Natural killer cell treated with Interleukin-12 subunit alpha and Interleukin-12 subunit beta and Interleukin-15 and Interleukin-18, amount 100 ng/mL, for 72 hours (primary cell): ENCODE measurements at places on chromosomes 7 and 10. TPM values are rescaled to one million over a fixed set of nuclear protein-coding genes. Genes with fewer than 3 reads are reported as not detected.
A peak's percentile ranks its signal among the peaks of the same experiment; 100 is the strongest.

GOLGA7B gene
- 2.8 TPM for total RNA-seq

- no peak for DNase-seq
Observed at GRCh38 chr7:51295440-51296245, 21.0 kb downstream of the COBL start.

DNA sequence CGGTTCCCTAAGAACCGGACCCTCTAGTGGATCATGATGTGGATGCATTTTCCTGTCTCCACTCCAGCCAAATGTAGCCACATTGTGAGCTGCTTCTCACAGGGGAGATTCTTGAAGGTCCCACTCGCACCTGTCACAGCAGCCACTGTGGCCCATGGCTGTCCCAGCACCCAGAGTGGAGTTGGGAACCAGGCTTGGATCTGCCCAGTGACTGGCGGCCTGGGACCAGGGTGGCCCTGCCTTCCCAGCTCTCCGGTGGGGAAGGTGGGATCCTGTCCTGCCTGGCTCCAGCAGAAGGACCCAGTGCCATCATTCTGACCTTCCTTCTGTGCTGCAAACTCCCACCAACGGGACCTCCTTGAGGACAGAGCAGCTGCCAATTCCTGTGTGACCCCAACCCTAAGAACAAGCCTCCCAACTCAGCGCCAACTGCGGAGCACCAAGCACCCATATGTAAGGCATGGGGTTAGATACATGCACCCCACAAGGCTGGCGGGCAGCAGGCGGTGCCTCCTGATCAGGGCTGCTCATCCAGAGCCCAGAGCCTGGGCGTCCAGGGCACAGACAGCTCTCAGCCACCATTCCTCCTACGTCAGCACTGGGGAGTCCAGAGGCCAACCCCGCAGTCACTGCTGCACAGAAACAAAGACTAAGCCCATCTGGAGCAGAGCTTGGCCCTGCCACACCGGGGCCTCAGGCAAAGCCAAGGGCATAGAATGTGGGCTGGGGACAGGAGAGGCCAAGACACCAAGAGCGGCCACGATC is 28.8 kb downstream of the EBF3 start:
- DNase-seq: no peak

DNA sequence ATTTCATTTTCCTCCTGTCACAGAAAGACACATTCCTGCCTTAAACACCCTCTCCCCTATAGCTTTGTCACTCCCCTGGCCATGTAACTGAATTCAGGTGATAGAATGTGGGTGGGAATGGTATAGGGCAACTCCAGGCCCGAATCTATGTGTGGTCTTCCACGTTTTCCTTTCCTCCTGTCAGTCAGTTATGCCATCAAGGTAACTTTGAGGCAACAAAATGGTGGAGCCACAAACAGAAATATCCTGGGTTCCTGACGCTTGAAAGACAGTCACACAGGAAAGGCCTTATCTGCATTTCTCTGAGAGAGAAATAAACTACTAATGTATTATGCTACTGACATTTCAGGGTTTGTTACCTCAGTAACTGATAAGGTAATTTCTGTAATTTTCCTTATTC is 326.8 kb downstream of the HPSE2 start:
- no peak for DNase-seq

DNA sequence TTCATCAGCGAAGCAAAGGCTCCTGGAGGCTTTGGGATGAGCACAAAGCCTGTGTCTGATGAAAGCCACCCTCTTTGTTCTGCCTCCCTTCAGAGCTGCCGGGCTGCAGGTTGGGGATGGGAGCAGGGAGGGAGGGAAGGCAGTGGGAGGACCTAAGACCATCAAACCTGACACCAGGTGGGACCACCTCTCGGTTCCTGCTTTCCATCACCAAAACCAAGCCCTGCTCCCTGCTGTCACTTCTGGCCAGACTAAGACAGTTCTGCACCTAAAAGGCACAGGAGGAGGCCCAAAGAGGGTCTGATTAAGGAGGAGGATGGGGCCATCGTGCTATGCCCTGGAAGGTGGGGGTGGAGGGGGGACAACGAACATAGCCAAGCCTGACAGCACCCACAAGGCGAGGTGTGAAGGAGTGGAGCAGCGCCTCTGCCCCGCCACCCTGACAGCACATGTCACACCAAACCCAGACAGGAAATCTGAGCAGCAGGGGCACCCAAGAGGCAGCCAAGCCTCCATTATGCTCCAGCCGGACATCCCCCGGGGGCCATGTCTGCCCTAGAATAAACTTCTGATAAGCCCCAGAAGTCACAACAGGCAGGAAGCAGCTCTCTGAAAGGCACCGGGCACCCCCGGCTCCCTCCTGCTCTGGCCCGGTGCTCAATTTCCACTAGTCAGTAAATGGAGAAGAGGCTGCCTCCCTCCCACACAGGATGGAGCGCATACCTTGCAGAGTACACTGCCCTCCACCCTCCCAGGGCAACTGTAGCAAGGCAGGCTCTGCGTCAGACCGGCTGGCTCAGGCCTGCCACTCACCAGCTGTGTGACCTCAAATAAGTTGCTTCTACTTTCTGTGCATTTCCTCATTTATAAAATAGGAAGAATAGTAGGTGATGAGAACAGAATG is 48.9 kb downstream of the DLG5 start:
- DNase-seq: peak; percentile 80

DNA sequence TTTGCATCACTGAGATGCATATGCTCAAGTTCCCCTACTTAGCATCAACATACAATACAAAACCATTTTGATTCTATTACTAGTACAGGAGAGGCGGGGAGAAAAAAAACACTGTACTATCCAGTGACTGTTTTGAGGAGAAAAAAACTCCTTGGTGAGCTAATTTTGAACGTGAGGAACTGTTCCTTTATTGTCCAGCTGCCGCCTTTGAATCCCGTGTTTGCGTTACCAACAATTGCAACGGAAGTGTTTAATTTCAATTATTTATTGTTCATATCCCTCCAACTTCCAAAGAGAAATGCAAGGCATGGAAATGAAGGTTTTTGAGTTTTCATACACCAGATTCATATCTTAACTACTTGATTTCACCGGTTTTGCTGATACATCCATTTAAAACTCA is 66.4 kb upstream of the ARHGAP21 start:
- DNase-seq: no peak

DNA sequence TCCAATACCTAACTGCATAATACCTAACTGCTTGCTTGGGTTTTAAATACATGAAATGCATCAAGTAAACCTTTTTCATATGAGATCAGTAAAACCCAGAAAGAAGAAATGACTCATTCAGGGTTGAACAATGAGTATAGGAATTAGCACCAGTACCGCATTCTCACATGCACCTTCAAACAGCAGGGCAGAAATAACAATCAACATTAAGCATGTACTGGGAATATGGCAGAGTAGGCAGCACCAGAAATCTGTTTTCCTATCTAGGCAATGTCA is 850.3 kb upstream of the SORCS1 start:
- DNase-seq: no peak

DNA sequence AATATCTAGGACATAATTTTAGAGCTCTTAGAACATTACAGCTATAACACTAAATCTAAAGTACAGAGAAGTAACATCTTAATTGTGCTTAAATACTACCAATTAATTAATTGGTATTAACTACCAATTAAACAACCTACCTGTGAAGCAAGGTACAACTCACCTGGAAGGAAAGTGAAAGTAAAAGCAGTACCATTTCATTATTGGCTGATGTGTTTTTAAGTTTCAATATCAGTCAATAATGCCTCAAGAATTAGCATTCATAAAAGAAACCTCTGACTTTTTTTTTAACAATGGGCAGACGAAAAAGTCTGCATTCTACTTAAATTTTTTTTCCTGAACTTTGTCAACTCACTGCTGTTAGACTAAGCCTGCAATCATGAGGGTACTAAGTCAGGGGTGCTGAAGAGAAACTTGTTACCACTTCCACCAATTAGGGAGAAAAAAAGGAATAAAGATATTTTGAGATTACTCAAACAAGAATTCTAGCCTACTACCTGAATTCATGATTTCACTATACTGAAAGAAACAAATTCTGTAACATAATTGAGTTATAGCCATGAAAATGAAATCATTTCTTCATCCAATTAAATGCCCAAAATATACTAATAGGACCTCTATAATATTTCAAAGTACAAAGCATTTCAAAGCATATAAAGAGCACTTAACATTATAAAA is 19.9 kb downstream of the UPF2 start:
- DNase-seq: no peak

DNA sequence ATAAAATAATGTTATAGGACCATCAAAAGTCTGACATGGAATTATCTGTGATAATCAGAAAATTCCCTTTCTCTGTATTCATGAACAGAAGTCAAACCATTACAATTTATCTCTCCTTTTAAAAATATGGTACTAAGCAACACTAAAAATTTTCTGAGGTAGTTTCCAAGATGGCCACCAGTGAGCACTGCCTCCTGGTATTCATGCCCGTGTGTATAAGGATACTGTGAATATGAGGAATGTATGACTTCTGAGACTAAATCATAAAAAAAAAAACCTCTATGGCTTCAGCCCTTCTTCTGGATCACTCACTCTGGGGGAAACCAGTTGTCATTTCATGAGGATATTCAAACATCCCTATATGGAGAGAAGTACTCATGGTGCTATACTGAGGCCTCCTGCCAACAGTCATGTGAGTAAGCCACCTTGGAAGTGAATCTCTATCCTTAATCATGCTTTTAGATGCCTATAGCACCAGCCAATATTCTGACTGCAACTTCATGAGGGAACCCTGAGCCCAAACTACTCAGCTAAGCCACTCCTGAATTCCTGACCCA is 41.1 kb downstream of the SIRT1 start:
- DNase-seq: no peak
